ENCODE measurements at places on chromosomes 11 and 22. TPM values are rescaled to one million over a fixed set of nuclear protein-coding genes. Genes with fewer than 3 reads are reported as not detected.

DNA sequence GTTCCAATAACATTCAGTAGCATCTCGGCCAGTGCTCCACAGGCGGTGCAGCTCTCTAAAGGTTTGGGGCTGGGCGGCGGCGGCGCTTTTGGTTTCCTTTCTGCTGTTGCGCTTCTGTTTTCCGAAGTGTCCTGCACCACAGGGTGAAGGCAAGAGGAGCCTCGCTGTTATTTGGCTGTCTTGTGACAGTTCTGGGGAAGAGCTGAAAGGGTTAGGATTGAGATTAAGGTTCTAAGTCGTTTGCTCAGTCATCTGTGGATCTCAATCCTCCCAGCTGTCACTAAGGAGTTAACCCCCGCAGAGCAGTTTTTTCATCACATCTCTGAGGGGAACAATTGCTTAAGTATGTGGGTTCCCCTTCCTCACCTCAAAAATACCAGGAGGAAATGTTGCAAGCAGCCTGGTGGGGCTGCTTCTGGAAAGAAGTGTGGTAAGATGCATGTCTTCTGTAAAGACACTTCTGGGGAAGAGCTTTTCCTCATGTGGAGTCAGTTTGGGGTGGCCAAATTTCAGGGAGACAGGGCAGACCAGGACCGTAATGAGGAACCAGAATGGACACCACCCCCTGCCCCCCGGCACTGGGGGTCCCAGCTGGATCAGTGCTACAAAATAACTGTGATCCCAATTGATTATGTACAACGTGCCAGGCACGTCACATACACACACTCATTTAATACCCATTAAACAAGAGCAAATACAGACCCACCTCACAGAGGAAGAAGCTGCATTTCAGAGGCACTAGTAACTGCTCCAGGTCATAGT is 14.2 kb downstream of the TMEM121B start:
- H3K27ac ChIP-seq: peak overlapping the region; percentile 87
- H3K4me1 ChIP-seq: peaks cover 29% of the 10 kb centered on the region
- H3K4me3 ChIP-seq: peak overlapping the region; percentile 61
- no peaks in the 10 kb centered on the region for H3K27me3 ChIP-seq

DNA sequence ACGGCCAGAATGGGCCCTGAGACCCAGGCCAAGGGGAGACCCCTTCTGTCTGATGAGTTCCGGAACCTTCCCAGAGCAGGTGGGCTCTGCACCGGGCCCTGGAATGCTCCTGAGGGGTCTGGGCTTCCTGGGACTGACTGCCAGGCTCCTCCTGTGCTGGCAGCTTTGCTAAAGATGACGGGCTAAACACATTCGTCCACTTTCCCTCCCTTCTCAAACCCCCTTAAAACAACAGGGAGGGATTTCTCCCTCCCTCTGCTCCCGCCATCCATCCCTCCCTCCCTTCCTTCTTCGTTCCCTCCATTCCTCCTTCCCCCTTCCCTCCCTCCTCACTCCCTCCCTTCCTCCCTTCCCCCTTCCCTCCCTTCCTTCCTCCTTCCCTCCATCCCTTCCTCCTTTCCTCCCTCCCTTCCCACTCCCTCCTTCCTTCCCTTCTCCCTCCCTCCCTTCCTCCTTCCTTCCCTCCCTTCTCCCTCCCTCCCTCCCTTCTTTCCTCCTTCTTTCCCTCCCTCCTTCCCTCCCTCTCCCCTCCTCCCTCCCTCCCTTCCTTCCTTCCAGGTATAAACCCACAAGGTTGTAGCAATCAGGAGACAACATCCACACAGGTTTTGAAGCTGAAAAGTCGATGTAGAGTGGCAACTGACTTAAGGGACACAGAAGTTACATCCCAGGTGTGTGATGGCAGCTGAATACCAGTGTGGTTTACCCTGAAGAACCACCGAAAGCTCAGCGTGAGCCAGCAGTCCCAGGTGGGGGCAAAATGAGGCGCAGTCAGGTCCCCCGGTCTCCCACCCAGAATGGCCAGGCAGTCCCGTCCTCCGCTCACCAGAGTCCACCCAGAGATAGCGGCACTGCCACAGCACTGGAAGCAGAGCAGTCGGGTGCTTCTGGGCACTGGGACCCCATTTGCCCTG is 18.8 kb upstream of the MGAT3 start:
- H3K36me3 ChIP-seq: no peaks in the 10 kb centered on the region
- H3K4me3 ChIP-seq: no peak overlapping the region
- no peak for DNase-seq
- H3K4me1 ChIP-seq: peaks cover 17% of the 10 kb centered on the region
- H3K27ac ChIP-seq: no peak overlapping the region
- peaks cover 17% of the 10 kb centered on the region for H3K27me3 ChIP-seq

DNA sequence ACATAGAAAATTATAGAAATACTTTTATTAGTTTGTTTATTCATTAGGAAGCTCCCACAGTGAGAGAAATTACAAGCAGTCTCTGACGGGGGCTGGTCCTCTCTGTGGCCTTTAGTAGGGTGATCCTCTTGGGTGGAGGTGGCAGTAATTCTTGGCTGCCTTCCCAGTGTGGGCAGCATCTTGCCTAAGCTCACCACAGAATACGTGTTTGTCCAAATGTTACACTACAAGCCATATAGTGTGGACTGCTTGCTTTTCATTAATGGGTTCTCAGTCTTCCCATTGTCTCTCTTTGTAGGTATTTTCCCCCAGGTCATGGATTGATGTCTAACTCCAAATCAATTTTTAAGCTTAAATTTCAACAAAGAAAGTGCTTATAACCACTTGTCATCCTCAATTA is 43.3 kb downstream of the ENDOD1 start:
- H3K4me3 ChIP-seq: no peak overlapping the region
- H3K27me3 ChIP-seq: no peaks in the 10 kb centered on the region
- peaks cover 32% of the 10 kb centered on the region for H3K4me1 ChIP-seq
- H3K27ac ChIP-seq: no peak overlapping the region
- peaks cover 46% of the 10 kb centered on the region for H3K36me3 ChIP-seq

GRCh38 chr22:36358533-36359469 is 29.0 kb downstream of the MYH9 start:
- no peaks in the 10 kb centered on the region for H3K27me3 ChIP-seq
- peak overlapping the region; percentile 3 for H3K4me3 ChIP-seq
- H3K4me1 ChIP-seq: peaks cover 94% of the 10 kb centered on the region
- H3K27ac ChIP-seq: peak overlapping the region; percentile 80
- no peak for DNase-seq

- no peak overlapping the region for H3K4me3 ChIP-seq
- peaks cover 5% of the 10 kb centered on the region for H3K4me1 ChIP-seq
- no peak for DNase-seq
- H3K27ac ChIP-seq: no peak overlapping the region
- H3K36me3 ChIP-seq: no peaks in the 10 kb centered on the region
Measured at GRCh38 chr11:74307434-74307833, 4.0 kb downstream of the P4HA3 start.

GRCh38 chr11:72511393-72512047 is 77.2 kb upstream of the CLPB start:
- DNase-seq: no peak
- peaks cover 9% of the 10 kb centered on the region for H3K36me3 ChIP-seq
- H3K4me1 ChIP-seq: no peaks in the 10 kb centered on the region
- no peak overlapping the region for H3K4me3 ChIP-seq
- H3K27ac ChIP-seq: no peak overlapping the region
- H3K27me3 ChIP-seq: peaks cover 12% of the 10 kb centered on the region

GRCh38 chr22:49674479-49675050 is 153.1 kb downstream of the BRD1 start:
- no peaks in the 10 kb centered on the region for H3K36me3 ChIP-seq
- H3K4me3 ChIP-seq: no peak overlapping the region
- DNase-seq: peak; percentile 25
- peaks cover 7% of the 10 kb centered on the region for H3K4me1 ChIP-seq

DNA sequence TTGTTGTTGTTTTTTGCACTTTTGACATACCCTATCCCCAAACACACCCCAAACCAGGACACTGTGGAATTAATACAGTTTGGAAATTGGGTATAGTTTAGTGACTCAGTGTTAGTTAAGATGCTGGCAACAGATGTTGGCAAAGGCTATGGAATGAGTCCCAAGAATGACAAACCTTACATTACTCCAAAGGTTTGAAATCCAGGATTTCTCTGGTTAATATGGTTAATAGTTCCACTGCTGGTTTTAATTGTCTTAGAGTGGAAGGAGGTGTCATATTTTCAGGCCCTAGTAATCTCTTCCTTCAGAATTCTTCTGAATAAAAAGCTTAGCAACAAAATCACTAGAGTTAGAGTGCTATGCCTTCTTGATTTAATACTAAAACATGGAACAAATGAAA is 775 bp downstream of the LPXN start:
- peaks cover 33% of the 10 kb centered on the region for H3K36me3 ChIP-seq
- no peaks in the 10 kb centered on the region for H3K27me3 ChIP-seq
- DNase-seq: no peak
- H3K4me1 ChIP-seq: peaks cover 44% of the 10 kb centered on the region
- H3K27ac ChIP-seq: peak overlapping the region; percentile 95

Gene RAB39A
- total RNA-seq: 0.59 TPM

- H3K27ac ChIP-seq: no peak overlapping the region
- no peak for DNase-seq
- peaks cover 10% of the 10 kb centered on the region for H3K4me1 ChIP-seq
- no peaks in the 10 kb centered on the region for H3K36me3 ChIP-seq
Measured at GRCh38 chr11:64715756-64716472, 7.1 kb downstream of the NRXN2 start.

DNA sequence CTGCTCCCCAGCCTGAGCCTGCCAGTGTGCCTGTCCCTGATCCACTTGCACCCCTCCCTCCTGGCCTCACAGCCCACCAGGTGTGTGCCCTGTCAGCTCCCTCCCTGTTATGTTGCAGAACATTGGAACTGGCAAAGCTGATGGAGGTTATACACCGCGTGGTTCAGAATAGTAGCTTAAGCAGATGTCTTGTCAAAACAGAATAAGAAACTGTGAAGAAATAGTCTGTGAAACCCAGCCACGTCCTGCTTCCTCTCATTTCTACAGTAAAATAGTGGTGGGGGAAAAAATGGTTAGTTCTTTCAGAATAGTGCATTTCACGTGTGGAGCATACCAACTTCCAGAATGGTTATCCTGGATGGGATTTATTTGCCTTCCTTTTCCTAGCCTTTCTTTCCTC is 161.2 kb upstream of the NAV2 start:
- no peak overlapping the region for H3K4me3 ChIP-seq
- no peaks in the 10 kb centered on the region for H3K4me1 ChIP-seq
- H3K27me3 ChIP-seq: peaks cover 13% of the 10 kb centered on the region
- no peak for DNase-seq
- H3K27ac ChIP-seq: no peak overlapping the region

DNA sequence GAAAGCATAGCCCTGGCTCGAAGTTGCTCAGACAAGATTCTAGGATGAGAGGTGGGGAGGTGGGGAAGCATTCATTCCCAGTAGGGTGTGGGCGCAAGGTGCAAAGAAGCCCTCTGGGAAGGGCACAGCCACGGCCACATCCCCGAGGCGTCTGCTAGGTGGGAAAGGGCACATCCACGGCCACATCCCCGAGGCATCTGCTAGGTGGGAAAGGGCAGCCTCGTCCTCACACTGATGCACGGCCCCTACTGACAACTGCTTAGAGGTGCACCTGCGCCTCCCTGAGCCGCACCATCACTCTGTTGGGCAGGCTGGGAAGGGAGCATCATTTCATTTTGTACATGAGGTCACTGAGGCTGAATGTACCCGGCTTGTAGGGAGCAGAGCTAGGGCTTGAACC is 94.6 kb upstream of the PITPNB start:
- no peak overlapping the region for H3K4me3 ChIP-seq
- no peak for DNase-seq
- peaks cover 7% of the 10 kb centered on the region for H3K4me1 ChIP-seq
- no peaks in the 10 kb centered on the region for H3K36me3 ChIP-seq
- H3K27me3 ChIP-seq: no peaks in the 10 kb centered on the region
- no peak overlapping the region for H3K27ac ChIP-seq

DNA sequence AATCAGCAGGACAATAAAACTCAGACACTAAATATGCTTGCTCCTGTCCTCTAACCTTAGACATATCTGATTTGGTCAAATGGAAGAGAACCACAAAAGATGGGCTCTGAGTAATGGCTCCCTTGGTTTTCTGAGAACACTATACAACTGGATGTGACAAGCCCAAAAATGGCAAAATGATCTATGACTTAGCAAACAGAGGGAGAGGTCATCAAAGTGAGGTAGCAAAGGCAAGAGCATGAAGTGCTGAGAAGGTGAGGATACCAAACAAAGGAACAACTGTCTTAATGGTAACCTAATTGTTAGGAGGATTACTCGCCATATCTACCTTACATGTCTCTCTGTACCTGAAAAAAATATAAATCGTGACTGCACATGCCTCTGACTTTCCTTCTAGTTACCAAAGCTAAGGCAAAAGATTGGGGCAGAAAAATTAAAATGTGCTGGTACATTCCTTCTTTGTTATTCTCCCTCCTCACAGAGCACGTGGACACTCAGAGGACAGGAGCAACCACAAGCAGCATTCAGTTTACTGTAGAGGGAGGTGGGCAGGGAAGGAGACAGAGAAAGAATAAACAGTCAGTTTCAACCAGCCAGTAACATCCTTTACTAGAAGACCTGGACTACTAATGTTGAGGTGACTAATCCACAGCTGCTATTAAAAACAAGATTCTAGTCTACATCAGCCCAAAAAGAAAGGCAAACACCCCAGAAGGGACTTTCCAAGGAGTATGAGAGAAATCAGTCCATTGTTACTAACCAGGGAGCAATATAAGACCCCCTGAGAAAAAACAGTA is 88.8 kb downstream of the AMBRA1 start:
- peaks cover 27% of the 10 kb centered on the region for H3K4me1 ChIP-seq
- DNase-seq: no peak
- H3K36me3 ChIP-seq: peaks cover 24% of the 10 kb centered on the region
- H3K4me3 ChIP-seq: no peak overlapping the region

Measured in activated CD8-positive, alpha-beta memory T cell treated with anti-CD3 and anti-CD28 coated beads, Interleukin-2, amount 10 ng/mL, durations not matched to agents 7 days and 5 days (primary cell).